ENCODE measurements at places on chromosomes 7 and 10. TPM values are rescaled to one million over a fixed set of nuclear protein-coding genes. Genes with fewer than 3 reads are reported as not detected.

DNA sequence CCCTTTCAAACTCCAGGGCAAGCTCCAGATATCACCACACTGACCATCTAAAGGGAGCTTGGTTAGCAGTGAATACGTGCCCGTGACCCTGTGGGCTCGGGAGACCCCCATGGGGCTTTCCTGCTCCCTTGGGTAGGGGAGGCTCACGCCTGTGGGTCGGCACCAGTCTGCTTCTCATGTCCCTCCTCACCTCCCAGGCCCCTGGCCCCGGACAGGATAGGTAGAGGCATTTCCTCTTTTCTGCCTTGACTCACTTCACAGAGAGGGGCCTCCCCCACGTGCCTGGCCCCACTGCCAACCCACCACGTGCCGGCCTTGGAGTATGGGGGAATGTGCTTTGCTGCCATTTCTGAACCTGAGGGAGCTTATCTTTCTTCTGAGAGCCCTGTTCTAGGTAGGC lies 131.3 kb upstream of the FAM20C start:
- H3K27me3 ChIP-seq, result no peaks in the 10 kb centered on the region
- no peak overlapping the region for H3K27ac ChIP-seq
- H3K36me3 ChIP-seq, result no peaks in the 10 kb centered on the region
- H3K4me3 ChIP-seq, result no peak overlapping the region
- no peak for DNase-seq

Gene PNLIPRP1
- total RNA-seq, result not detected

- no peak overlapping the region for H3K4me3 ChIP-seq
- no peak overlapping the region for H3K27ac ChIP-seq
- H3K36me3 ChIP-seq, result no peaks in the 10 kb centered on the region
- no peaks in the 10 kb centered on the region for H3K27me3 ChIP-seq
Measured at GRCh38 chr10:26197248-26197647, 19.3 kb upstream of the GAD2 start.

Gene NPSR1
- not detected for total RNA-seq

- DNase-seq, result no peak
- no peak overlapping the region for H3K27ac ChIP-seq
- no peaks in the 10 kb centered on the region for H3K4me1 ChIP-seq
Measured at GRCh38 chr7:91230503-91230902, 33.7 kb upstream of the FZD1 start.

DNA sequence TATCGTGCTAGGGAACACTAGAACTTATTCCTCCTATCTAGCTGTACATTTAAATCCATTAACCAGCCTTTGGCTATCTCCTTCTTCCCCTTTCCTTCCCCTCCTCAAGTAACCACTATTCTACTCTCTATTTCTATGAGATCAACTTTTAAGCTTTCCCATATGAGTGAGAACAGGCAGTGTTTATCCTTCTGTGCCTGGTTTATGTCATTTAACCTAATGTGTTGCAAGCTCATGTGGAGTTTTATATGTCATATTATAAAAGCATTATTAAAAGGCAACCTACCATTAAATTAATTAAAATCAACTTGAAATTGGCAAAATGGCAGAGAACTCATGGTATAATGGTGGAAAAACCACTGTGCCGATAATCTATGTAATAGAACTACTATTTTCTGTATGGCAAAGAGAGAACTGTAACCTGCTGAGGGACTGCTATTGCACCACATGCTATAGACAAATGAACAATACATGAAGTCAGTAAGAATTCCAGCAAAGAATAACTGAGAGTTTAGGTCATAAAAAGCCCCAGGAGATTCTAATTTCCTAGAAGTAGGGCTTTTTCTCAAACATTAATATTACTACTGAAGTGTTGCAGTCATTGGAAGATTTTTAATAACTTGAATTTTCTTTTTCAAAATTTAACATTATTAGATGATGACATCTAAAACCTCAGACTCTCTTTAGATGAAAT lies 81.8 kb downstream of the LRRN3 start:
- DNase-seq, result no peak
- peaks cover 4% of the 10 kb centered on the region for H3K4me1 ChIP-seq
- no peak overlapping the region for H3K4me3 ChIP-seq
- no peaks in the 10 kb centered on the region for H3K27me3 ChIP-seq
- H3K27ac ChIP-seq, result no peak overlapping the region

DNA sequence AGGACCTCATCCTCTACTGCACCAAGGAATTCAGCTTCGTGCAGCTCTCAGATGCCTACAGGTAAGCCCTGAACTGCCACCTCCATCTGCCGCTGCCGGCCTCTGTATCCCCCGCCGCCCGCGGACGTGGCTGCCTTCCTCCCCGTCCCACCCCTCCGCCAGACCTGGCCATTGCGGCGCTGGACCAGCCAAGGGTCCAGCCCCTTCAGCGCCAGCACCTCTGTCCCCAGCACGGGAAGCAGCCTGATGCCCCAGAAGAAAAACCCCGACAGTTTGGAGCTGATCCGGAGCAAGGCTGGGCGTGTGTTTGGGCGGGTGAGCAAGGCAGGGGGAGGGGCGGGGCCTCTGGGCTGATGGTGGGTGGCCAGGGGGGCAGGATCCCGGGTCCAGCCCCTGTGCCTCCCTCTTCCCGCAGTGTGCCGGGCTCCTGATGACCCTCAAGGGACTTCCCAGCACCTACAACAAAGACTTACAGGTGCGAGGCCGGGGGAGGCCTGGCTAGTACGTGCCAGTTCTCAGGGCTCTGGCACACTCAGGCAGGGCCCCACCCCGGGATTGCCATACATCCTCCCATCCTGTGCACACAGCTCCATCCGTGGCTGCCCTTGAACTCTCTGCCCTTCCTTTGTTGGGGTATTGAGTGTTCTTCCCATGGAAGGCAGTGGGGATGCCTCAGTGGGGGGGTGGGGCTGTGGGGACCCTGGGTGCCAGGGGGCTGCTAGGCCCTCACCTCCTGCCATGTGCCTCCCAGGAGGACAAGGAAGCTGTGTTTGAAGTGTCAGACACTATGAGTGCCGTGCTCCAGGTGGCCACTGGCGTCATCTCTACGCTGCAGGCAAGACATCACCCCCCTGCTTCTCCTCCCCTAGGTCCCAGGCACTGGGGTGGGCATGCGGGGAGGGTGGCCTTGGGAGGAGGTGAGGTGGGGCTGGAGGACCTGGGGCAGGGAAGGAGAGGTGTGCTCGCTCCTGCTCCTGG lies 13.5 kb downstream of the ASL start:
- no peaks in the 10 kb centered on the region for H3K27me3 ChIP-seq
- no peak overlapping the region for H3K4me3 ChIP-seq
- no peak overlapping the region for H3K27ac ChIP-seq

GRCh38 chr10:116134322-116134721 lies 138.7 kb downstream of the GFRA1 start:
- no peak overlapping the region for H3K4me3 ChIP-seq
- H3K36me3 ChIP-seq, result no peaks in the 10 kb centered on the region
- peaks cover 18% of the 10 kb centered on the region for H3K4me1 ChIP-seq

DNA sequence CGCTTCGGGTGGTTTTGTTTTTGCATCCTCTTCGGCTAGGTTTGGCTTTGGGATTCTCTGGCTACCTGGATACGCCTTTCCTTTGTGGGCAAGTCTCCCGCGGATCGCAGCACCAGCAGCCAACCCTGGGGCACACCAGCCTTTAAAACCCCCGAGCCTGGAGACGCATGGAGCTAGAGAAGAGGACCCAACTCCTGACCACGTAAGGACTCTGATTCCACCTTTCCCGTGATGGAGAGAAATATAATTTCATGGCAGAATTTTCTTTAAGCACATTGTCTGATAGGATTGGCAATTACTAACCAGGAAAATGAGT lies 535.4 kb upstream of the GALNT17 start:
- no peak overlapping the region for H3K27ac ChIP-seq
- H3K4me3 ChIP-seq, result peak overlapping the region; percentile 80
- peaks cover 18% of the 10 kb centered on the region for H3K4me1 ChIP-seq
- no peak for DNase-seq

GRCh38 chr7:134891262-134891695 lies 95.0 kb upstream of the AGBL3 start:
- peaks cover 13% of the 10 kb centered on the region for H3K4me1 ChIP-seq
- DNase-seq, result peak; percentile 88
- H3K27ac ChIP-seq, result peak overlapping the region; percentile 68
- H3K36me3 ChIP-seq, result peaks cover 12% of the 10 kb centered on the region
- no peaks in the 10 kb centered on the region for H3K27me3 ChIP-seq
- H3K4me3 ChIP-seq, result peak overlapping the region; percentile 51

Gene ADIRF
- not detected for total RNA-seq

GRCh38 chr7:36746347-36746746 lies 22.1 kb upstream of the AOAH start:
- H3K4me1 ChIP-seq, result no peaks in the 10 kb centered on the region
- no peaks in the 10 kb centered on the region for H3K27me3 ChIP-seq
- no peak overlapping the region for H3K27ac ChIP-seq
- no peak overlapping the region for H3K4me3 ChIP-seq
- no peaks in the 10 kb centered on the region for H3K36me3 ChIP-seq
- DNase-seq, result no peak

Gene ABCA13
- total RNA-seq, result 0.16 TPM

GRCh38 chr10:48511066-48511874 lies 93.6 kb downstream of the ARHGAP22 start:
- H3K36me3 ChIP-seq, result no peaks in the 10 kb centered on the region
- no peaks in the 10 kb centered on the region for H3K27me3 ChIP-seq
- H3K4me3 ChIP-seq, result no peak overlapping the region
- DNase-seq, result no peak

GRCh38 chr10:3467052-3467951 lies 294.7 kb upstream of the PITRM1 start:
- H3K4me3 ChIP-seq, result no peak overlapping the region
- H3K27ac ChIP-seq, result peak overlapping the region; percentile 39
- H3K27me3 ChIP-seq, result no peaks in the 10 kb centered on the region
- H3K4me1 ChIP-seq, result peaks cover 15% of the 10 kb centered on the region
- DNase-seq, result peak; percentile 64

- no peaks in the 10 kb centered on the region for H3K27me3 ChIP-seq
- no peak overlapping the region for H3K4me3 ChIP-seq
- H3K4me1 ChIP-seq, result peaks cover 22% of the 10 kb centered on the region
Measured at GRCh38 chr10:34743814-34744213, 71.3 kb downstream of the PARD3 start.

Gene VAX1
- not detected for total RNA-seq

GRCh38 chr10:103985726-103986125 lies 18.8 kb downstream of the SLK start:
- H3K27me3 ChIP-seq, result no peaks in the 10 kb centered on the region
- H3K4me3 ChIP-seq, result no peak overlapping the region
- no peak overlapping the region for H3K27ac ChIP-seq
- H3K4me1 ChIP-seq, result peaks cover 10% of the 10 kb centered on the region
- no peaks in the 10 kb centered on the region for H3K36me3 ChIP-seq

- H3K4me1 ChIP-seq, result peaks cover 12% of the 10 kb centered on the region
- DNase-seq, result no peak
- H3K36me3 ChIP-seq, result no peaks in the 10 kb centered on the region
- no peak overlapping the region for H3K27ac ChIP-seq
Measured at GRCh38 chr10:16156681-16157080, 280.1 kb upstream of the PTER start.

GRCh38 chr7:115582956-115583355 lies 447.6 kb downstream of the TFEC start:
- H3K36me3 ChIP-seq, result no peaks in the 10 kb centered on the region
- DNase-seq, result no peak
- no peak overlapping the region for H3K4me3 ChIP-seq
- no peaks in the 10 kb centered on the region for H3K27me3 ChIP-seq
- H3K4me1 ChIP-seq, result no peaks in the 10 kb centered on the region

Gene HOXA11
- total RNA-seq, result not detected

GRCh38 chr7:156640257-156640948 lies at the start of gene RNF32:
Gene RNF32 (plus strand): TSS chr7:156640774. CDS start chr7:156643878, 3,104 bp downstream.
- peak; percentile 96 for DNase-seq
- H3K4me3 ChIP-seq, result peak within 1 kb of the TSS; percentile 75
- H3K4me1 ChIP-seq, result peaks cover 9% of the 10 kb centered on the region
- H3K27ac ChIP-seq, result peak within 1 kb of the TSS; percentile 79
- H3K36me3 ChIP-seq, result no peaks in the 10 kb centered on the region
- peaks cover 21% of the 10 kb centered on the region for H3K27me3 ChIP-seq

DNA sequence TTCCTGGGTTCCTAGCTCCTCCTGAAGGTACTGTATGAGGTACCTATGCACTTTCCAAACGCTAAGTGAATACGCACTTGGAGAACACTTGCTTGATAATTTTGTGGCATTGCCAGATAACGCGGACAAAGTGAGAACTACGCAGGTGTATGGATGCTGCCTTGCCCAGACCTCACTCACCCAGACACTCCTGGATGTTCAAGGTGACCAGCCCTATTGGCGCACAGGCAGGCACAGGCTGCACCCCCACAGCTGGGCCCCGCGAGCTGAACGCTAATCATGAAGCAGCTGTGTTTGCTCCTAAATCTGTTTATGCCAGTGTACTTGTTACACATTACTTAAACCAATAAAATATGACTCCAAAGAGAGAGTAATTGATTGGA lies 27.3 kb downstream of the DIP2C start:
- no peaks in the 10 kb centered on the region for H3K4me1 ChIP-seq
- H3K36me3 ChIP-seq, result no peaks in the 10 kb centered on the region
- H3K27ac ChIP-seq, result no peak overlapping the region
- no peak for DNase-seq
- no peaks in the 10 kb centered on the region for H3K27me3 ChIP-seq

DNA sequence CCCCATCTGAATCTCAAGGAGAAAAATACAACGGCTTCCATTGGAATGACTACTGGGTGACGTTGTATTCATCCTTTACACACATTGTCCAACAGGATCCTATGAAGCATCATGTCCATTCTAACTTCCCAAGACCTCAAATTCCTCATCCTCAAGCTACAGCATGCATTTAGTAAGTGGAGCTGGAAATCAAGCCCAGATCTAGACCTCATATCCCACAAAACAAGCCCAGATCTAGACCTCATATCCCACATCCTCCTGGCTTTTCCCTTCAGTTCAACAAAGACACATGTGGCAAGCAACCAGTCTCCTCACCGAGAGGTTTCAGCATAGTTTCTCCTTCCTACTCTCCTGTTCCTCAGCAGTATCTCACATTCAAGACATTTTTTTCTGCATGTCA lies 12.2 kb downstream of the IGF2BP3 start:
- peak overlapping the region; percentile 45 for H3K27ac ChIP-seq
- no peak for DNase-seq

GRCh38 chr10:76141376-76141775 lies 710.0 kb downstream of the LRMDA start:
- H3K4me1 ChIP-seq, result no peaks in the 10 kb centered on the region
- H3K36me3 ChIP-seq, result no peaks in the 10 kb centered on the region

- H3K36me3 ChIP-seq, result no peaks in the 10 kb centered on the region
- no peak for DNase-seq
- no peak overlapping the region for H3K27ac ChIP-seq
- H3K4me1 ChIP-seq, result no peaks in the 10 kb centered on the region
Measured at GRCh38 chr7:123279949-123280348, 80.2 kb upstream of the SLC13A1 start.

Gene FAM25A
- total RNA-seq, result not detected

- H3K4me3 ChIP-seq, result no peak overlapping the region
- no peaks in the 10 kb centered on the region for H3K36me3 ChIP-seq
- H3K4me1 ChIP-seq, result no peaks in the 10 kb centered on the region
- H3K27ac ChIP-seq, result no peak overlapping the region
Measured at GRCh38 chr10:113236998-113237397, 287.0 kb downstream of the TCF7L2 start.
